ENCODE measurements at places on chromosomes 13 and 19.

GRCh38 chr19:29212648-29213573, at the start of gene UQCRFS1:
TSS of gene UQCRFS1 (minus strand) at chr19:29213151. CDS start at chr19:29213118, 33 bp downstream.
- peak; percentile 93 for DNase-seq

GRCh38 chr13:40390401-40390916, 276.0 kb downstream of the FOXO1 start:
- no peak for DNase-seq

DNA sequence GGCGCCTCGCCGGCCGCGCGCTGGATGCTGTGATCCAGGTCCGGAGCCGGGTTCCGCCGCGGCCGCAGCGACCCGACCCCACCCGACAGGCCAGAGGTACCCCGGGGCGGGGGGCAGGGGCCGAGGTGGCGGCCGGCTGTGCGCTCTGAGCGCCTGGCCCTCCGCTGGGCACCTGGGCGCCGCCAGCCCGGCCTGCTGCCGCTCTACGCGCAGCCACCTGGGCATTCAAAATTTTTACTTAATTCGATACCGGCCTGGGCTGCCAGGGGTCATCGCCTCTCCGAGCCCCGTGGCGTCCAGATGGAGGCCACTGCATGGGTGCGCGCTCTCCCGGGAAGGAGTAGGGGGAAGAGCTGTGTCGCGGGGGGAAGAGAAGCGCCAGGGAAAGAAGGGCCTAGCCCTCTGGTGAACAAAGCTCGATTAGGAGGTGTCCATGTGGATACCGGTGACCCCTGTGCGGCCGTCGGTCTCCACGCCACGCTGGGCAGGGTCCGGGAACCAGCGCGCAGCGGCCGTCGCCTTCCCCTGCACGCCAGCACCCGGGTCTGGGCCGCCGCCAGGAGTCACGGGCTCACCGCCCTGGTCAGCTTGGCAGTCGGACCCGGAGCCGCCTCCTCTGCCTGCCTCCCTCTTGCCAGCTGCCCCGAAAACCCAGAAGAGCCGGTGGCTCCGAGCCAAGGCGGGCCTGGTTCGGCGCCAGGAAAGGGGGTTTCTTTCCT, 666 bp downstream of the BIVM start:
- DNase-seq, result peak; percentile 1

- no peak for DNase-seq
Measured at GRCh38 chr13:75181906-75182305, 300.1 kb downstream of the TBC1D4 start.

- DNase-seq, result no peak
Measured at GRCh38 chr13:49093376-49093775, 117.7 kb downstream of the FNDC3A start.

DNA sequence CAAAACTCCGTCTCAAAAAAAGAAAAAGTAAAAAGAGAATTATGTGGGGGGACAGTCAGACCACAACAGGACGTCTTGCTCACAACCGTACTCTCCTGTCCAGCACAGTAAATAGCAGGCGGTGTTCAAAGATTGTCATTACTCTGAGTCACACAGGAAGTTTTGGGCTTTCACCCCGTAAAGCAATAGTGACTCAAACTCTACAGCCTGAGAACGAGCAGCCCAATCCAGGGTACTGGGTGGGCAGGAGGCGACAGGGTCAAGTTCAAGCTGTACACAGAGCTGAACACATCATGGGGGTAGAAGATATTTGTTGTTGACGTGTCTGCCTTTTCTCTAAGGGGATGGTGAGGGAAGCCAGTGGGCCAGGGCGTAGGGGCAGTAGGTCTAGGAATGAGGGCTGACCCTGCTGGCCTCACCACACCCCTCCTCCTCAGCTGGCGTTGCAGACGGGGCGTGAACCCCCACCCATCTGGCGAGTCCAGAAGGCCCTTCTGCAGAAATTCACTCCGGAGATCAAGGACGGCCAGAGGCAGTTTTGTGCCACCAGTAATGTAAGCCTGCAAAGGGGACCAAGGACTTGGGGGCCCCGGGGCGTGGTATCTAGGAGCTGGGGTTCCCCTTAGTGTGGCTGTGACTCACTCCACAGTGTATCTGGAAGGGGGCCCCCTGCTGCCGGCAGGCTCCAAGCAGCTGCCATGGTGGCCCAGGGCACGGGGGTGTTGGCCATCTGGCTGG, 23.3 kb downstream of the PRR12 start:
- no peak for DNase-seq

- no peak for DNase-seq
Measured at GRCh38 chr13:112894423-112894672, 74.7 kb upstream of the MCF2L start.

DNA sequence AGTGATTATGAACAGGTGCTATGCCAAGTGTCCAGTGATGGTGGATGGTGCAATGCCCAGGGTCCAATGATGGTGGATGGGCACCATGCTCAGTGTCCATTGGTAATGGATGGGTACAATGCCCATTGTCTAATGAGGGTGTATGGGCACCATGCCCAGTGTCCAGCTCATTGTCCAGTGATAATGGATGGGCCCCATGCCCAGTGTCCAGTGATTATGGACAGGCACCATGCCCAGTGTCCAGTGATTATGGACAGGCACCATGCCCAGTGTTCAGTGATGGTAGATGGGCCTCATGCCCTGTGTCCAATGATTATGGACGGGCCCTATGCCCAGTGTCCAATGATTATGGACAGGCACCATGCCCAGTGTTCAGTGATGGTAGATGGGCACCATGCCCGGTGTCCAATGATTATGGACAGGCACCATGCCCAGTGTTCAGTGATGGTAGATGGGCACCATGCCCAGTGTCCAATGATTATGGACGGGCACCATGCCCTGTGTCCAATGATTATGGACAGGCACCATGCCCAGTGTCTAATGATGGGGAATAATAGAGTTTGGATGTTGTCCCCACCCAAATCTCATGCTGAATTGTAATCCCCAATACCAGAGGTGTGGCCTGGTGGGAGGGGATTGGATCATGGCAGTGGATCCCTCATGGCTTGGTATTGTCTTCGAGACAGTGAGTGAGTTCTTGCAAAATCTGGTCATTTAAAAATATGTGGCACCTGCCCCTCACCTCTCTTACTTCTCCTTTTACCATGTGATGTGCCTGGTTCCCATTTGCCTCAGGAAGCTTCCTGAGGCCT, 87.8 kb downstream of the ANKRD10 start:
- DNase-seq, result no peak

DNA sequence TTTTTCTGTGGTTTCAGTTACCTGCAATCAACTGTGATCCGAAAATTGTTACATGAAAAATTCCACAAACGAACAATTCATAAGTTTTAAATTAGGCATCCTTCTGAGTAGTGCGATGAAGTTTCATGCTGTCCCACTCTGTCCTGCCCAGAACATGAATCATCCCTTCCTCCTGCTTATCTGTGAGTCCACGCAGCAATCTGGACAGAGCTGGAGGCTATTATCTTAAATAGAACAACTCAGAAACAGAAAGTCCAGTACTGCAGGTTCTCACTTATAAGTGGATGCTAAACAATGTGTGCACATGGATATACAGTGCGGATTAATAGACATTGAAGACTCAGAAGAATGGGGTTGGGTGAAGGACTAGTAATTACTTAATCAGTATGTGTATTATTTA, 583.7 kb upstream of the SPRY2 start:
- DNase-seq, result no peak

DNA sequence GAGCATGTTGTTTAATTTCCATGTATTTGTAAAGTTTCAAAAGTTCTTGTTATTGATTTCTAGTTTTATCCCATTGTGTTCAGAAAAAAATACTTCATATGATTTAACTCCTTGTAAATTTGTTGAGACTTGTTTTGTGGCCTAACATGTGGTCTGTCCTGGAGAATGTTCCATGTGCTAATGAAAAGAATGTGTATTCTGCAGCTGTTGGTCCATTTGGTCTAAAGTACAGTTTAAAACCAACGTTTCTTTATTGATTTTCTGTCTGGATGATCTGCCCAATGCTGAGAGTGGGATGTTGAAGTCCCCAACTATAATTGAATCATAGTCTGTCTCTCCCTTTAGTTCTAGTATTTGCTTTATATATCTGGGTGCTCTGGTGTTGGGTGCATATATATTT, 34.9 kb upstream of the TPP2 start:
- no peak for DNase-seq

DNA sequence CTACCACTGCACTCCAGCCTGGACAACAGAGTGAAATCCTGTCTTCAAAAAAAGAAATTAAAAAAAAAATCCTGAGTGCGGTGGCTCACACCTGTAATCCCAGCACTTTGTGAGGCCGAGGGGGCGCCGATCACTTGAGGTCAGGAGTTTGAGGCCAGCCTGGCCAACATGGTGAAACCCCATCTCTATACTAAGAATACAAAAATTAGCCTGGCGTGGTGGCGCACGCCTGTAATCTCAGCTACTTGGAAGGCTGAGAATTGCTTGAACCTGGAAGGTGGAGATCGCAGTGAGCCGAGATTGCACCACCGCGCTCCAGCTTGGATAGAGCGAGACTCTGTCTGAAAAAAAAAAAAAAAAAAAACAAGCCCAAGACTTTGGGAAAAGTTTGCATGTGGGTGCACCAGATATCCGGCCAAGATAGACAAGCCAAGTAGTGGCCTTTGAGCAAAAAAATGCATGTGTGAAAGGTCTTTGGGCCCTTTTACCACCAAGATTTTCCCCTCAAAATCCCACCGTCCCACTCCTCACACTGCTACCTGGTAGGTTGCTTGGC, 5.7 kb downstream of the DNAJB1 start:
- DNase-seq, result no peak

GRCh38 chr13:42035905-42036521, 12.4 kb upstream of the DGKH start:
- DNase-seq, result no peak

GRCh38 chr19:52692431-52693008, 42.3 kb downstream of the ZNF611 start:
- DNase-seq, result no peak

DNA sequence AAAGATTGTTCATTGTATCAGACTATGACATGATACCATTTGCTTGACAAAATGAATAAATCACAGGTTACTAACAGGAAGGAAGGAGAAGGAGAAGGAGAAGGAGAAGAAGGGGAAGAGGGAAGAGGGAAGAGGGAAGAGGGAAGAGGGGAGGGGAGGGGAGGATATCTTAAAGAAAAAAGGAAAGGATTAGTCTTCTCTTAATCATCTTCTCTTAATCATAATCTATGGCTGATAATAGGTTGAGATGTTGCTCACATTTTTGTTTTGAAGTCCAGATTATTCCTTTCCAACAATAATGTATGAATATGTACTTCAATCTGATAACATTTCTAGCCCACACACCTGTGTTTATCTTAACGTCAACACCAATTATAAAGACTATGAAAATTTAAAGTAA, 25.1 kb downstream of the DIAPH3 start:
- DNase-seq, result no peak

- DNase-seq, result no peak
Measured at GRCh38 chr13:26614721-26615120, 57.2 kb downstream of the WASF3 start.

DNA sequence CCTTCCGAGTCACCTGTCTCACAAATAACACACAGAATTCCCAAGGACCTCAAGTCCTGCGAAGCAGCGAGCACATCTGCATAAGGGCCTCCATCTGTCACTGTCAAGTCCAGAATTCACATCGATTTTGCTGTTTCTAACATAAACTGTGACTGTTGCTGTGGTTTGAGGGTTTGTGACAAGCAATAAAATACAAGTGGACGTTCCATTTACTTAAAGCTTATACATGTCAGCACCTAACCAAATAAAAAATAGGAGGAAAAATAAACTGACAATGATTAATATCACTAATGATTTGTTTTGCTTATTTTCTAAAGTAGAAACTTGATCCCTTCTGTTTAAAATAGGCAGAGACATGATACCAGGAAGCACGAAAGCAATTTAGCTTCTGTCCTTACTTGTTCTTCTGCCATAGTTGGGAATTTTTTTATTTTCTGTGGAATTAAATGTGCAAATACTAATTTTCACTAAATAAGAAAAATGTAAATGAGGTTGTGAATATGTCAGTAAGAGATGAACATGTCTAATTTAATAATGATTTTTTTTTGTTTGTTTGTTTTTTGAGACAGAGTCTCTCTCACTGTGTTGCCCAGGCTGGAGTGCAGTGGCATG, 279.1 kb downstream of the FGF9 start:
- no peak for DNase-seq

GRCh38 chr19:52139252-52140031, at the start of gene ZNF616:
TSS of gene ZNF616 (minus strand) at chr19:52139938. CDS start at chr19:52130512, 9,426 bp downstream.
- DNase-seq, result peak; percentile 48

DNA sequence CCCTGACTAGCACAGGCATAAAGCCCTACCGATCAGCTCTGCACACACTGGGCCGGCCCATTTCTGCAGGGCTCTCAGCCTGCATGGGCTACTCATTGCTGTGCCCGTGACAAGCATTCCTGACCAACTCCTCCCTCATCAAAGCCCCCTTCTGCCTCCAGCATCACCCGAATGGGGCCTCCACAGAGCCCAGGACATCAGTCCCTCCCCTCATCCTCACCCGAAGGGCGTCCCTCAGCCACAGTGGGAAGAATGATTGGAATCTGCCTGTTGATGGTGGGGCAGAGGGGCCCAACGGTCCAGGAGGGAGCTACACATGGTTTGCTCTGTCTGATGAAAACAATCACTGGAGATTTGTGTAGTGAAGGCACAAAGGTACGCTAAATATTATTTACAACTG, 43.8 kb downstream of the SERP2 start:
- no peak for DNase-seq

- no peak for DNase-seq
Measured at GRCh38 chr13:81917810-81918209, 1576.9 kb upstream of the SPRY2 start.

DNA sequence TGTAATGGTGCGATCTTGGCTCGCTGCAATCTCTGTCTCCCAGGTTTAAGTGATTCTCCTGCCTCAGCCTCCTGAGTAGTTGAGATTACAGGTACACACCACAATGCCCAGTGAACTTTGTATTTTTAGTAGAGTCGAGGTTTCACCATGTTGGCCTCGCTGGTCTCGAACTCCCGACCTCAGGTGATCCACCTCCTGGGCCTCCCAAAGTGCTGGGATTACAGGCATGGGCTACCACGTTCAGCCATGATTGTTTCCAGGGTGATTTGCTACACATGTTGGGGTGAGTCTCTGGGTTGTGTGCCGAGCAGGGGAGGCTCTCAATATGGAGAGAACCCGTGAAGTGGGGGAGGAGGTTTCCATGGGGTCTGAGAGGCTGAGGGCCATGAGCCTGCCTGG, 24.8 kb upstream of the CEACAM21 start:
- no peak for DNase-seq

DNA sequence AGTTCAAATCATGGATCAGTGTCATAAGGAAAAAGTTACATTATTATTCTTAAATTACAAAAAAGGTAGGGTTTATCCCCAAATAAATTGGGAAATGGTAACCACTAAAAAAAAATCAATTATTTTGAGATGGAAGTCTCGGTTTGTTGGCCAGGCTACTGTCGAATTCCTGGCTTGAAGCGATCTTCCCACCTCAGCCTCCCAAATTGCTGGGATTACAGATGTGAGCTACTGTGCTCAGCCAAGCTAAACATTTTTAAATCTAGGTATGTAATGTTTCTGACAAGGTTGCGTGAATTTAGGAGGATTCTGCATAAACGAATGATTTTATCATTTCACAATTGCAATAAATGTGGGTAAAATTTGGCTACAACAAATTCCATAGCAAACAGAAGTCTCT, 2.0 kb downstream of the NAA16 start:
- DNase-seq, result no peak

All from stimulated activated CD8-positive, alpha-beta memory T cell treated with anti-CD3 and anti-CD28 coated beads, Interleukin-4, amount 100 ng/mL, for 4 hours (primary cell).